ENCODE measurements at places on chromosomes 2 and 18.
A peak's percentile ranks its signal among the peaks of the same experiment; 100 is the strongest.

DNA sequence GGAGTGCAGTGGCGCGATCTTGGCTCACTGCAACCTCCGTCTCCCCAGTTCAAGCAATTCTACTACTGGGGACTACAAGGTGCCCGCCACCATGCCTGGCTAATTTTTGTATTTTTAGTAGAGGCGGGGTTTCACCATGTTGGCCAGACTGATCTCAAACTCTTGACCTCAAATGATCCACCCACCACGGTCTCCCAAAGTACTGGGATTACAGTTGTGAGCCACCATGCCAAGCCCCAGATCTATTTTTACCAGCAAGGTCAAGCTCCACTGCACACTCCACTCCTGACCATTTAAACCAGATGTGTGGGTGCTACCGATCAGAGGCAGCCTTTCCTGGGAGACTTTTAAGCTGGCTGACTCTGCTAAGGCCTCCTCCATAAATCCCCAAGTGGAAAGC lies 67.5 kb upstream of the CD226 start:
- DNase-seq: no peak

- DNase-seq: no peak
Observed at GRCh38 chr18:65215865-65216466, 534.8 kb upstream of the CDH7 start.

DNA sequence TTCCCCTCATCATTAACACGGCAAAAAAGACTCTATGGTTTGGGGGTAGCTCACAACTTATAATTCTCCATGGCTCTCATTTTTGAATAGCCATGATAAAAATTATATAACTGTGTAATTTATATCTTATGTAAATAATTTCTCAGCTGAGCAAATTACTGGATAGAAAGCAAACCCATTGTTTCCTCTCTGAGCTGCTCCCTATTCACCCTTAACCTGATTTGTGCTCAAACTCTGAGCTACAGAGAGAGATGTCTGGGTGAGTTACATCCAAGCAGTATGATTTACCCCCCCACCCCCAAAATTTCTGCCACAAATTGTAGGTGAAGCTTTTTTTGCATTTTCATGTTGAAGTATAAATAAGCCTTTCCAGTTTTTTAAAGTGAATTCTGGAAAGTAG lies 123.7 kb downstream of the TFCP2L1 start:
- peak; percentile 36 for DNase-seq

DNA sequence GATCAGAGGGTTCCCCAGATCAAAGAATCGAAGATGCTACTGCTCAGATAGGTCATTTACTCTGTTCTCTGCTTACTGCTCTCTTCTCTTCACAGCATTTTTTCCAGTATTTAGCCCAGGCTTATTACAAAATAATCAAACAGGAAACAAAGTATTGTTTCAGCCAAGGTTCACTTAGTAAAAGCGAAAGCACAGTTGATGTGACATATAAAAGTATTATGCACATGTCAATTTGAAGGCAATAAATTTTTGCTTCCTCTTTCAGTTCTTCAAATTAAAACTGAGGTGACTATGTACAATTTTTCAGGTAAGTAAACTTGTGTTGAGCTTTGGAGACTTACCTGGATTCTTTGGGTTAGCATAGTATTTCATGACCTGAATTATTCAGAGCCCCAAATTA lies 262.8 kb upstream of the CHST9 start:
- no peak for DNase-seq

- DNase-seq: peak; percentile 17
Observed at GRCh38 chr2:173400760-173401159, 46.1 kb downstream of the CDCA7 start.

- no peak for DNase-seq
Observed at GRCh38 chr2:98658816-98659490, 50.6 kb downstream of the UNC50 start.

DNA sequence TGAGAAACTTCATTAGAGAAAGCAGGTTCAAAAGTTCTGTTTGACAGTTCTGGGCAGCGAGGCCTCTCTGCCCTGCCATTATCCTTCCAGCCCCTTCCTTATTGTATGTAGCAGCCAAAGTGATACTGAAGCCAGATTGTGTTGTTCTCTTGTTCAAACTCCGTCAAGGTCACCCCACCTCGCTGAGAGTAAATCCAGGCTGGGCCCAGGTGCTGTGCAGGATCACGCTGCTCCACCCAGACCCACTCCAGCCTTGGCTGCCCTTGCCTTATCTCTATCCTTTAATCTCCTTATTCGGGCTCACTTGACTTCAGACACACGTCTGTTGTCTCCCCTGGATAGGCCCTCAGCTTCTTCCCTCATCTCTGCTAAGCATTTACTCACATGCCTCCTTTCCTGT lies 196.1 kb downstream of the CPS1 start:
- peak; percentile 58 for DNase-seq

GRCh38 chr2:65059071-65059470 lies 2.9 kb downstream of the CEP68 start:
- peak; percentile 60 for DNase-seq

DNA sequence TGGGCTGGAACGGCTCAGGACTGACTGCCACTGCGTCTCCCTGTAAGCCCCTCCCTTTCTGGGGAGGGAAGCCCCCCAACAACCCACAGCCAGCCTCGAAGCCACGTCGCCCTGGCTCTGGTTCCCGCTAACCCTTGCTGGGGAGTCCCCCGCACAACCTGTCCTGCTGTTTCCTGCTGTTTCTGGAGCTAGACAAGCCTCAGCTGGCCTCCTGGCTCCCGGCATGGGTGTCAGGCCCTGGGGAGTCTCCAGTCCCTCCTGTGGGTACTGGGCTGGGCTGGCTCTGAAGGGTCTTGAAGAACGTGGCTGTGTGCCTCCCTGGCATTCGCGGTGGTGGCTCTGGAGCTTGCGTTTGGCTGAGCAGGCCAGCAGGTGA lies 20.9 kb downstream of the NFATC1 start:
- no peak for DNase-seq

GRCh38 chr2:69381337-69381737 lies 5.7 kb downstream of the GFPT1 start:
- DNase-seq: no peak

GRCh38 chr2:63866009-63866709 lies 24.5 kb downstream of the UGP2 start:
- DNase-seq: no peak

GRCh38 chr2:99692785-99693184 lies 203.0 kb upstream of the REV1 start:
- DNase-seq: no peak

DNA sequence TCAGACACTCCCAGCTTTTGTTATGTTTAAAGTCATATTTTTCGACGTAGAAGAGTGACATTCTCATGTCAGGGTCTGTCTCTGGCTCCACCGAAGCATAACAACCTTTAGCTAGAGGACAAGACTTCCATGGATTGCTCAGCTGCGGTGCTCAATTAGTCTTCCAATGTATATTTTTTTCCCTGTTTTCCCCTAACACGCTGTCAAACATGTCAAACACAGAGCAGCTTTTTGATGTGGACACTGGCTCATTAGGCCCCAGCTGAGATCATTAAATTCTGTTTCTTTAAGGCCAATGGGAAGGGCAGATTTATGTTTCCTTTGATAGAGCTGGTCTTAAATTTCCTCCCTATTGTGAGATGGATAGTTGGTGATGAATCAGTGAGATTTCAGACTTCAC lies 525.4 kb downstream of the PIK3C3 start:
- no peak for DNase-seq

DNA sequence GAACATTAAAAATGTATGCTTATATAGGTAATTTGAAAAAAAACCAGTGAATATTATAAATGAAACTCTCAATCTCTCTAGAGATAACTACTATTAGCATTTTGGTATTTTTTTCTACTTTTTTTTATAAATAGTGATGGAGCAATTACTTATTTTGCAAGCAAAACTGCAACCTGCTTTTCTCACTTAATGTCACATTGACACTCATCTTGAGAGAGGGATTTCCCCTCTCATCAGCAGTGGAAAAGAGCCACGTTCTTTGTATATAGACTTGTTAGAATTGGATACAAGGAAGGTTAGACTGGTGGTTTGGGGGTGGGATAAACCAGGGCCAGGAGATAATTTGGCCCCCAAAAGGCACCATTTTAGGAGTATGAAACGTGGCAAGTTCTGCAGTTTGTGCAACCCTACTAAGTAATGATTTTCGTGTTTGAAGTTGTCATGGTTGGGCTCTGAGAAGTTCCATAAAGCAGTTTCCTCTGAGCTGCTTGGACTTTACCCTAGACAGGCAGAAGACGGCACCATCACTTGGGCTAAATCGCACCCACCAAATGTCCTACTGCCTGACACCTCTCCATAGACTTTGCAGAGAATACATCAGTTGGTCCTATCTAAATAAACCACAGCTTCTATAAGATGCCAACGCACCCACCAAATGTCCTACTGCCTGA lies 194.0 kb downstream of the ACTR3 start:
- DNase-seq: no peak

DNA sequence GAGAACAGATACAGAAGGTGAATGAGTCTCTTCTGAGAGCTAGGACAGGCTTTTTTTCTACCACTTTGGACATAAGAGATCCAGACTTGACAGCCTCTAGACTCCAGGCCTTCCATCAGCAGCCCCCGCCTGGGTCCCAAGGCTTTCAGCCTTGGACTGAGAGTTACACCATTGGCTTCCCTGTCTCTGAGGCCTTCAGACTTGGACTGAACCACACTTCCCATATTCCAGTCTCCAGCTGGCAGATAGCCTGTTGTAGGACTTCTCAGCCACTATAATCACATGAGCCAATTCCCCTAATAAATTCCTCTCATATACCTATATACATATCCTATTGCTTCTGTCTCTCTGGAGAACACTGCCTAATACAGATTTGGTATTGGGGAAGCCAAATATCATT lies 128.2 kb downstream of the MCFD2 start:
- no peak for DNase-seq

- no peak for DNase-seq
Observed at GRCh38 chr18:42675810-42676209, 439.7 kb downstream of the RIT2 start.

GRCh38 chr18:76572518-76573247 lies 77.6 kb upstream of the ZNF516 start:
- DNase-seq: no peak

DNA sequence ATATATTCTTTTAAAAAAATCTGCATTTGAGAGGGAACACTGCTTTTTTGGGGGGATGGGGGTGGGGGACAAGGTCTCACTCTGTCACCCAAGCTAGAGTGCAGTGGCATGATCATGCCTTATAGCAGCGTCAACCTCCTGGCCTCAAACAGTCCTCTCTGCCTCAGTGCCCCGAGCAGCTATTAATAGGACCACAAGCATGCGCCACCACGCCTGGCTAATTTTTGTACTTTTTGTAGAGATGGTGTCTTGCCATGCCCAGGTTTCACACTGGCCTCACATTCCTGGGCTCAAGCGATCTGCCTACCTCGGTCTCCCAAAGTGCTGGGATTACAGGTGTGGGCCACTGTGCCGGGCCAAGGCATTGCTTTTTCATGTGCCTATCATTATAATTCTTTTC lies 154.2 kb downstream of the ATAD2B start:
- no peak for DNase-seq

GRCh38 chr2:240149943-240150784 lies 9.7 kb upstream of the OTOS start:
- DNase-seq: peak; percentile 32

DNA sequence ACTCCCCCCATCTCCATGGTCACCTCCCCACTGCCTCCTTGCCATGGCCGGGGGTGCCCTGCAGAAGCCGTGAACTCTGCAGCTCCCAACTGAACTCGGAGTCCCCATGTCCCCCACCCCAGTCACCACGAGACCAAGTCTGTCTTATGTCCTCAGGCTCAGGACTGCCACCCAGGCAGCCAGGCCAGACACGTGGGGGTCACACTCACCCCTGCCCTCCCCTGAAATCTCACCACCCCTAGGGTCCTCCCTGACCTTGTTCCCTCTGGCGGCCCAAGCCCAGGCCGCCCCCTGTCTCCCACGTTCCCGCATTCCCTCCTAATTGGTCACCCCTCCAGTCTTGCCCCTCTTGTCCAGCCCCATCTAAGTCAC lies 11.0 kb downstream of the AQP12A start:
- no peak for DNase-seq

GRCh38 chr18:57586251-57587049 lies at the start of gene FECH:
Gene FECH, minus strand, starts transcription at chr18:57586702. Its CDS starts 82 bp downstream, at chr18:57586620.
- peak; percentile 84 for DNase-seq

DNA sequence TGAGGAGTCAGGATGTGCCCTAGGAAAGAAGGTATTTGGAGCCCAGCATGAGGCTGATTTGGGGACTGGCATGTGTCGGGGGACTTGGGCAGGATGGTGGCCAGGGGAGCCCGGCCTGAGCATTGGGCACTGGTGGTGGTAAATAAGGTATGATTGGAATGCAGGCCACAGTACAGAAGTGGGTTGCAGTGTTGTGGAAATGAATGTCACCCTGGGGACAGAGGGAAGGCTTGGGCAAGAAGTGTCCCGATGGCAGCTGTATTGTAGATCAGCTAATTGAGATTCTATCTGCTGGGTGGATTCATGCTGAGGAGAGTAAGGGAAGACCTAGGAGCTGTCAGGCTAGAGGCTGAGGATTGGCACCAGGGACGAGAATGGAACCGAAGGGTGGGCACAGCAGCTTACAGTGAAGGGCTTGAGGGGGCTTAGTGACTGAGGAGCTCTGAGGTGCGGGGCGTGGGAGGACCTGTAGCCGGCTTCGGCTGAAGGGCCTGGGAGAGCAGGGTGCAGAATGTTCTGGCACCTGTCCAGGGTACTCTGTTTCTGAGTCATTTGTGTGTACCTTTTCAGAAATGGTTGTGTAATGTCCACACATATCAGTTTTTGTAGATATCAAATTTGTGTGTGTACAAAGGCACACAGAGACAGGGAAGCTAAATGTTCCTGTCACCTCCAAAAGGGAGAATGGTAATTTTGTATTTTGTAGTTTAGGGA lies 170.2 kb downstream of the PRKCE start:
- DNase-seq: peak; percentile 89

DNA sequence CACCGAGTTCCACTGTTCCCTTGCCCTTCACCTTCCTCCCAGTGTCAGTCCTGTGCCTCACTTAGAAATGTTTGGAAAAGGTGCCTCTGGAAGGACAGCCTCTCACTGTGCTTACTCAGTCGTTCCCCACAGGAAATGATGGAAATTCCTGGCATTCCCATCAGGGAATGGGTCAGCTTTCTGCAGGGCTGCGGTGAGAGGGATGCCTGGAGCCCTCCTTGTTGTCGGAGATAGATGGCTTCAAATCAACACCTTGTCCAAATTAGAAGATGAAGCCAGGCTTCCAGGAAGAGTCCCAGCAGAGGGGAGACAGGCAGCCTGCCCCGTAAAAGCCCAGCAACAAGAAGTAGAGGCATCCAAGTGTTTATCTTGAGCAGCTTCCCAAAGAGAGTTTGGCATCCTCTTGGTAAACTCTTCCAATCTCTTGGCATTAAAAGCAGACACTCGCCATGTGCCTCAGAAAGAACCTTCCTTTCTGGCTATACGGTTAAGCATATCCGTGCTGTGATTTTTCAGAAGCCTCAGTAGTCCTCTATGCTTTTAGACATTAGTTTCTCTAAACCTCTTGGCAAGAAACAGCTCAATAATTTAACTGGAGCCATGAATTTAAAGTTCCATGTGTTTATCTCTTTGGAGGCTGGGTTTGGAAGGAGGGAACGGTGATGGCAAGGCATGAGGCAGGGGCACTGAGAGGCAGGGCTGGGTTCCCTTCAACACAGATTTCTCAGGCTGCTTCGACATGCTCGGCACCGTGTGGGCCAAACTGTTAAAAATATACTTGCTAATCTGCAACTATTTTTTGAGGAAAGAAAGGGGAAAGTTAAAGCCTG lies 25.1 kb downstream of the COLEC12 start:
- DNase-seq: peak; percentile 49

- no peak for DNase-seq
Observed at GRCh38 chr18:58400331-58400870, 228.5 kb downstream of the ALPK2 start.

- DNase-seq: no peak
Observed at GRCh38 chr18:44516450-44516849, 164.2 kb upstream of the SETBP1 start.
